ENCODE measurements at places on chromosomes 13 and 19.
A peak's percentile ranks its signal among the peaks of the same experiment; 100 is the strongest.

DNA sequence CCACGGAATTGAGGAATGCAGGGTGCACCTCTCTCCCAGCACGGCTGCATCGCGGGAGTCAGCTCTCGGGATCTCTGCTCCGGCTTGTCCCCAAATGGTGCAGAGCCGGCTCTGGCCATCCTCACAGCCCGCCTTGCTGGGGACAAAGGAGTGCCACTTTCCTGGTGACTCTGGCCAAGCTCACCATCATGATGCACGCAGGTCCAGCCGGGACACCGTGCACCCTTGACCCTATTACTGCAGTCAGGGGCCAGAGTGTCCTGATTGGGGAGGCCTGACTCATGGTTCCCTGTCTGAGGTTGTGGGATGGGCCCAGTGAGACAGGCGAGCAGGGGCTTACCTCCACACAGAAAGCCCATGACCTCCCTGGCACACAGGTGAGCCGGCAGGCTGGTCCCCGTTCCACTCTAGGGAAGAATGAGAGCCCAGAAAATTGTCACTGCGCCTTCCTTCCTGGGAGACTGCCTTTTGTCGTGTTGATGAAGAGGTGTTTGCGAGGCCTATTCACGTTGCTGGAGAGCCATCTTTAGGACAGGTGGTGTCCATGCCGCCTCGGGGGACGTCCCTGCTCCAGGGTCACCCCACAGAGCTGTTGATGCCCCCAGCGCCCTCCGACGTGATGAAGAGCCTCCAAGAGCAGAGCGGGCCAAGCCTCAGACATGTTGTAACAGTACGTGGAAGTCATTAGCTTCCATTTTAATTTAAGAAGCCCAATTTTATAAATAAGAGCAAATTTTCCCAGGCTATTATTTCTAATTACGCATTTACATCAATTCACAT lies 18.5 kb upstream of the VSTM2B start:
- no peak for DNase-seq

DNA sequence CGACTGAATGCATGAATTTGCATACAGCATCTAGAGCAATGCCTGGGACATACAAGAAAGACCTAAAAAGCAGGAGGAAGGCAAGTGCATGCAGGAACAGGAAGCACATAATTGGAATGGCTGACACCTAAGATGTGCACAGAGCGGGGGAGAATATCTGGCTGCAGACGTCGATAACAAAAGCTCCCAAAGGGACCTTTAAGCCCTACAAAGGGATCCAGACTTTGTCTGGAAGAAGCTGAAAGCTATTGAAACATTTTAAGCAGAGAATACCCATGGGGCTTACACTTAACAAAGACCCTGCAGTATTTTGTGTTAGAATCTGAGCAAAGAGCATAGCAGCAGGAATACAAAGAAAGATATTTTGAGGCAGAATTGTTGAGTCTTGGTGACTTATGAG lies 107.4 kb upstream of the CLDN10 start:
- DNase-seq, result no peak

GRCh38 chr13:109918179-109918711 lies 131.9 kb upstream of the IRS2 start:
- DNase-seq, result no peak

DNA sequence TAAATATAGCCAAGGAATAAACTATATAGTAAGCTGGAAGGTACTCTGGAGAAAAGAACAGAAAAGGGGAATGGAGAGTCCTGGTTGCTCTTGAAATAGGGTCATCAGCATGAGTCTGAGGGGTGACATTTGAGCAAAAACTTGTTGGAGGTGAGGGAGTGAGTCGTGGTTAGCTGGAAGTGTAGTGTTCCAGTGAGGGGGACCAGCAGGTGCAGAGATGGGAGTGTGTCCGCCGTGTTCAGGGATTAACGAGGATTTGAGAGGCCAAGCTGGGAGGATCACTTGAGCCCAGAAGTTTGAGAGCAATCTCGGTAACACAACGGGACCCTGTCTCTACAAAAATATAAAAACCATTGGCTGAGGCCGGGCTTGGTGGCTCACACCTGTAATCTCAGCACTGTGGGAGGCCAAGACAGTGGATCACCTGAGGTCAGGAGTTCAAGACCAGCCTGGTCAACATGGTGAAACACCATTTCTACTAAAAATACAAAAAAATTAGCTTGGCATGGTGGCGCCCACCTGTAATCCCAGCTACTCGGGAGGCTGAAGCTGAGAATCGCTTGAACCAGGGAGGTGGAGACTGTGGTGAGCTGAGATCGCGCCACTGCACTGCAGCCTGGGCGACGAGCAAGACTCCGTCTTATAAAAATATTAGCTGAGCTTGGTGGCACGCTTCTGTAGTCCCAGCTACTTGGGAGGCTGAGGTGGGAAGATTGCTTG lies 1.1 kb downstream of the SUPT5H start:
- DNase-seq, result no peak

GRCh38 chr19:4781801-4782200 lies 9.7 kb upstream of the FEM1A start:
- DNase-seq, result no peak

DNA sequence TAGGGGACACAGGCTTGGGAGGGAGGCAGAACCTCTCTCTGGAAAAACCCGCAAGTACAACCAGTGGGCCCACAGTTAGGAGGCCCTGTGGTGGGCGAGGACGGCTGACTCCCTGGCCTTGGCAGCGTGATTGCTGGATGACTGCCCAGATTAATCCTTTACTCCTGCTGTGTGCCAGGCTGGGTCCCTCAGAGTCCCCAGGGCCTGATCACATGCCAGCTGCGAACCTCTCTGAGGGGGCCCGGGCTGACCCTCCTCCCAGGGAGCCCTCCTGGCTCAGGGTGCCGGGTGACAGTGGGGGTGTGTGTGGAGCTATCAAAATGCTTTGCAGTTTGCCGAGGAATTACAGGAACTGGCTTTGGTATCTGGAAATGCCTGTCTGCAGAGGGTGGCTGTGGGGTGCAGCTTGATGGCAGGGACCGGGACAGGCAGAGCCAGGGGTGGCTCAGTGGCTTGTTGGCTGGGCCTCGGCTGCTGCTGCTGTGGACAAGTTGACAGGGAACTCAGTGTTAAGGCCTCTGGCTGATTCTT lies 48.9 kb downstream of the DNM2 start:
- DNase-seq, result peak; percentile 33

Measured in H54 (cell line).